ENCODE measurements at places on chromosomes 16 and 17.

- no peak for DNase-seq
Observed at GRCh38 chr17:72346306-72346705, 225.5 kb downstream of the SOX9 start.

- no peak for DNase-seq
Observed at GRCh38 chr17:19244357-19244756, 7.2 kb downstream of the EPN2 start.

DNA sequence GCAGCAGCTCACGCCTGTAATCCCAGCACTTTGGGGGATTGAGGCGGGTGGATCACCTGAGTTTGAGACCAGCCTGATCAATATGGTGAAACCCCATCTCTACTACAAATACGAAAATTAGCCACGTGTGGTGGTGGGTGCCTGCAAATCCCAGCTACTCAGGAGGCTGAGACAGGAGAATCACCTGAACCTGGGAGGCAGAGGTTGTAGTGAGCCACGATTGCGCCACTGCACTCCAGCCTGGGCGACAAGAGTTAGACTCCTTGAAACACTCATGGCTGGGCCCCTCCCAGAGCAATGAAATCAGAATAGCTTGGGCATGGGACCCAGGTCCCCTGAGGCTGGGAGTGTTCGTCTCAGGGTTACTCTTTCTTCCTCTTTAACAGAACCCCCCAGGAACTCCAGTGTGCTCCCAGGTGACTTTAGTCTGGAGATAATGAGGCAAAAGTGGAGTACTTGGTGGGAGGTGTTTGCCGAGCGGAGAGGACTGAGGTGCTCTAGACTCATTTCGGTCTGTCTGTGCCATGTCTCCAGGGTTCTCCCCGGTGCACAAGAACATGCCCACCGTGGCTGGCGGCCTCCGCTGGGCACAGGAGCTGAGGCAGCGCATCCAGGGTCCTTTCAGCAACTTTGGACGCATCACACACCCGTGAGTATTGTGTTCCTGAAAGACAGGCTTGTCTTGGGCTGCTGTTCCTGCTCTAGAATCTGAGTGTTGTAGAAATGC lies 41.6 kb downstream of the DNAH9 start:
- no peak for DNase-seq

DNA sequence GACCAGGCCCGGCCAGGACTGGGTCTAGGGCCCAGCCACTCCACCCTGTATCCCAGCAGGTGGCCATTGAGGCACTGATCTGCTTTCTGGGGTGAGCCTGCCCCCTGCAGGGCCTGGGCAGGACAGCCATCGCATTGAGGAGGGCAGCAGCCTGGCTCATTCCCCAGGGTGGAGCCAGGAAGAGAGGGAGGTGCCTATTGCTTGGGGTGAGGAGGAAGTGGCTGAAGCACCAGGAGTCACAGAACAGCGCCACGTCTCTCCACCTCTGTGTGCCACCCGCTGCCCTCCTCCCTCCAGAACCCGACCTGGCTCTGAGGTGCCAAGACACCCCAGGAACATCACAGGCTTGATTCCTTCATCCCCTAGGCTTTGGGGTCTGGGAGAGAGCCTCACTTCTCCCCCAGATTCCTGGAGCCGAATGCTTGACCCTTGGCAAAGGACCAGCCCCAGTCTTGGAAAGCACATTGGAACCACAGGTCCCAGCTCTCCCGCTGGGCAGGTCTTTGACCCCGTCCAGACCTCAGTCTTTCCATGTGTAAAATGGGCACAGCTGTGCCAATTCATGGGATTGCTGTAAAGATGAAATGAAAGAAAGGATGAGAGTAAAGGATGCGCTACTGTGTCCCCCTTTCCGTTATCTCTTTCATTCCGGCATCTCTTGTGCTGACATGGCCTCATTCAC lies 7.2 kb upstream of the KRT36 start:
- DNase-seq, result peak; percentile 13

GRCh38 chr16:4766875-4767628 lies at the start of gene ZNF500:
Gene ZNF500 (minus strand): TSS chr16:4767162. CDS start chr16:4765978, 1,184 bp downstream.
- DNase-seq, result peak; percentile 95

- no peak for DNase-seq
Observed at GRCh38 chr17:35170968-35171771, 23.0 kb downstream of the SLC35G3 start.

GRCh38 chr17:7419819-7420610 lies at the start of gene SPEM1:
Gene SPEM1 (plus strand): TSS chr17:7420324. CDS start chr17:7420385, 61 bp downstream.
- DNase-seq, result no peak

DNA sequence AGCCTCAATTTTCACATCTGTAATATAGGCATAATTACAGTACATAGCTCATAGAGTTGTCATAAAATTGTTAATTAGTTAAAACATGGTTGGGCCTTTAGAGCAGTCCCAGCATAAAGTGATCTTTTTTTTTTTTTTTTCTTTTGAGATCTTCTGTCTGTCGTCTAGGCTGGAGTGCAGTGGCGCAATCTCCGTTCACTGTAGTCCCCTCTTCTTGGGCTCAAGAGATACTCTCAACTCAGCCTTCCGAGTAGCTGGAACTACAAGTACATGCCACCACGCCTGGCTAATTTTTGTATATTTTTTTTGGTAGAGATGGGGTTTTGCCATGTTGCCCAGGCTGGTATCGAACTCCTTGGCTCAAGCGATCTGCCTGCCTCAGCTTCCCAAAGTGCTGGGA lies 31.0 kb downstream of the RND2 start:
- DNase-seq, result no peak

DNA sequence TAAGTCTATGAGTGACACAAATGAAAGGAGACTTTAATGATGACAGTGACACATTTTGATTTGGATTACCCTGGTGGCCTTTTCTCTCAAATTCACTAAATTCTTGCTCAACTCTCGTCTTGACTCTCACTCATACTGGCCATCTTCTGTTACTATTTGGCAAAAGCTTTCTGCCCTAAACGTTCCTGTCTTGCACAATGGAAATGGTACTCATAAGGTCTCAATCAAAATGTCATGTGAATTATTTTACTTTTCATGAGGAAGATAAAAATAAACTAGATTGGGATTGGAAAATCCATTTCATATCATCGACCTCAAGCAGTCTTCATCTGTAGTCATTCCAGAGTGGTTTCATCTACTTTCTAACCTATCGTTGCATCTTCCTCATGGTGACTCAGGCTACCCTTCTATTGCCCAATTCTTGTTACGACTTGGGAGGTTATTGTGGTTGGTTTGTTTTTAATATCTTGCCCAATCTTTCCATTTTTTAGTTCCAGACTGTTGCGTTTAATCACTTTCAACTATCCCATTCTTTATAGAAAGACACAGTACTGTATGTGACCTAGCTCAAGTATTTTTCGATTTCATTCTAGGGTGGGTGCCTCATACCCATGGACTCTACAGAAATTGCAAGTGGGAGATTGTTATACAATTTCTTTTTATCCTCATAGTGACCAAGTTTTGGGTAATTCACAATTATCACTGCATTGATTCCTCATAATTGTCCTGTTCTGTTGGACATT lies 317.2 kb upstream of the KCNJ16 start:
- no peak for DNase-seq

- no peak for DNase-seq
Observed at GRCh38 chr16:81565321-81566028, 120.9 kb downstream of the CMIP start.

DNA sequence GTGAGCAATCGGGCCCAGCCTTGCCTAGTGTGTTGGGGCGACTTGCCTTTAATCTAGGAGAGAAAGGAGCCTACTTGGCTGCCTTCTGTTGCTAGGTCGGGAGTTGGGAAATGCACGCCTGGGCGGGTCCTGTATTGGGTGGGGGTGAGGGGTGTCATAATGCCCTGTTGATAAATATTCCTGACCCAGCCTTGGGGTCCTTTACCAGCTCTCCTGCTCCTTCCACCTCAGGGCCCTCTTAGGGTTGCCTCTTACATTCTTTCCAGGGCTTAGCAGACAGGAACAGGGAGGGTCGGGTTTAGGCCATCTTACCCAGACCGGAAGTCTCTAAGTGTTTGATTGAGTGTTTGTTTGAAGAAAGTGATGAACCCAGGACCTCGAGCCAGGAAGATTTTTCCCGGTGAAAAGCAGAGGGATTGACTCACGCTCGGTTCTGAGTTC lies 112.9 kb downstream of the SEC14L1 start:
- no peak for DNase-seq
